Stimulated activated CD4-positive, alpha-beta T cell treated with anti-CD3 and anti-CD28 coated beads, Interleukin-4, amount 100 ng/mL, for 24 hours (primary cell): ENCODE measurements at places on chromosomes 12 and 14.

GRCh38 chr12:108857158-108857407 lies 300 bp downstream of the SSH1 start:
- no peak for DNase-seq

- DNase-seq, result no peak
These were observed 50.1 kb downstream of the RASSF3 start for GRCh38 chr12:64660237-64661018.

DNA sequence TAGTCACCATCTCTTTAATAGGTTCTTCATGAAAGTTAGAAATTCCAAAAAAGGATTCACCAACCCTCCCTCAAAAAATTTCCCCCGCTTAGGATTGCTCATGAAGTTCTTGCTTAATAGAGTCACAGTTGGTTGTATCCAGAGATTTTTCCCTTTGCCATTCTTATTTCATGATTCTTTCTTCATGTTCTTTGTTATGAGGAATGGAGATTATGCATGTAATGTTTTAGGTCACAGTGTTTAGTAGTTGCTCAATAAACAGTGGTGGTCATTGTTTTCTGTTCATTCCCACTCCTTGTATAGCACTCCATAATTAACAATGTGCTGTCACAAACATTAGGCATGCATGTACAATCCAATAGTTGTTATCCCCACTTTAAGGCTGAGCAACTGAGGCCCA lies 51.2 kb upstream of the RTRAF start:
- no peak for DNase-seq

DNA sequence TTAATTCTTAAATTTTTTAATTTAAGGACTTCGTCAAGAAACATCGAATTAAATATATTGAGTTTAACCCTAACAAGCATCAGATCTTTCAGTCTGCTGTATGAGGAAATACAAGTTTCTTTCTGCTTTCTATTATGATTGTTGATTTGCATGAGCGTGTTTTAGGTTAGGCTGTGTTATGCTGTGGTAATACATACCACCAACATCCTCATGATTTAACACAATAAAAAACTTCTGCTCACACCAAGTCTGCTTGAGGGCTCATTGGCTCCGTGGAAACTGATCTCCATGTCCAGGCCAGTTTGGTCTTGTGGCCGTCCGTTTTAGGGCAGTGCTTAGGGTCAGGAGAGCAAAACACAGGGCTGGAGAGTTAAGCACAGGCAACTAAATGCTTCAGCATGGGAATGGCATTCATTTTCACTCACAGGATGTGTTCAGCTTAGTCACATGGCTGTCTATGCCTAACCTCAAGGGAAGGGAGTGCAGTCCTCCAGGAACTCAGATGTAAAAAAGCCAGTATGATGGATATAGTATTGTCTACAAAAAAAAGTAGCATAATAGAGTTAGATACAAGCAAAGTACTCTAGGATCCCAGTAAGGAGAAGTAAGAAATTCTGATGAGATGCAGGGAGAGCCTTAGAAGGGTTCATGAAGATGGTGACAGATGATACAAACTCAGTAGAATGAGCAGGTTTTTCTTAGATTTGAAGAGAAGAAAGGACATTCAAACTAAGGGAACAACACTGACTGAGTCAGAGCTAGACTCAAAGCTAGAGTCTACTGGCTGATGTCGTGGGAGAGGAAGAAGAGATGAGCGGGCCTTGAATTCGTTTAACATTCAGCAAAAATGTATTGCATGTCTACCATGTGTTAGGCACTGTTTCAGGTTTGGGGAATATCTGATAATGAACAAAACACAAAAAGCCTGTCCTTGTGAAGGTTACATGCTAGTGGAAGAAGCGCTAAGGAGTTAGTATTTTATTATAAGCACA lies 16.3 kb downstream of the MARK3 start:
- DNase-seq, result no peak

DNA sequence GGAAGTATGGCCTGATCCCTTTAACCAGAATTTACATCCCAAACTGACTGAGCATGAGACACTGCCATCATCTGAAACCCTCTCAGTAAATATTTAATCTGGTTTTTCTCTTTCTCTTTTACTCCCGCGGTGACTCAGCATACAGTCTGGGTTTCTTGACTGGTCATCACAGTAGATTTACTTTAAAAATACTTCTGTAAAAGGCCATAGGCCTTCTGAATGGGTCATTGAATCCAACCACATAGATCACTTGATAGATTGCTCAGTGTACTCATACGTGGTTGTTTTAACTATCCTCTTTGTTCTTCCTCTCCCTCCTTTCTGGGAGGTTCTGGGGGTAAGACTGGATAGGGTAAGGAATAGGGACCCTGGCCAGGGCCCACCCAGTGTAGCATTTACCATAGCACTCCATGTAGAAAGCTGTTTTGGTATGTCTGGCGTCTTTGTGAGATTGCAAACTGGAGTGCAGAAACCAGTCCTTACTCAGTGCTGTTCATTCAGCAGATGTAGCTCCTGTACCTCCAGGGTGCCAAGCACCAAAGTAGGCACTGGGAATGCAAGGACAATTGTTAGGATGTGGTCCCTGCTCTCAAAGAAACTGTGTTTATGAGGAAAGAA lies 165.7 kb downstream of the SRGAP1 start:
- DNase-seq, result no peak

GRCh38 chr12:52418576-52419110 lies 12.5 kb upstream of the KRT82 start:
- DNase-seq, result no peak

GRCh38 chr14:65345266-65345665 lies 67.3 kb upstream of the FUT8 start:
- DNase-seq, result no peak

GRCh38 chr12:92270521-92270920 lies 124.9 kb upstream of the BTG1 start:
- no peak for DNase-seq

DNA sequence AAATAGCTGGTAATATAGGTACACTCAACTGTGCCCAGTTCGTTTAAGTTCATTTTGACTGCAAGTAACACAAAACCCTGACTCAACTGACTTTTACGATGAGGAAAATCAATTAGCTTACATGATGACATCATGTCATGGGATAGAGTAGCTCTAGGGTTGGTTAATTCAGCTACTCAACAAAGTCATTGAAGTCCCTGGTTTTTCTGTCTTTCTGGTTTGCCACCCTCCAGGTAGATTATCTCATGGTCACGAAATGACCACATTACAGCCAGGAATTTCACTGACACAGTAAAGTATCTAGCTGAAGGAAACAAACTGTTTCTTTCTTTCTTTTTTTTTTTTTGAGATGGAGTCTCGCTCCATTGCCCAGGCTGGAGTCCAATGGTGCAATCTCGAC lies 68.5 kb upstream of the FUT8 start:
- no peak for DNase-seq

DNA sequence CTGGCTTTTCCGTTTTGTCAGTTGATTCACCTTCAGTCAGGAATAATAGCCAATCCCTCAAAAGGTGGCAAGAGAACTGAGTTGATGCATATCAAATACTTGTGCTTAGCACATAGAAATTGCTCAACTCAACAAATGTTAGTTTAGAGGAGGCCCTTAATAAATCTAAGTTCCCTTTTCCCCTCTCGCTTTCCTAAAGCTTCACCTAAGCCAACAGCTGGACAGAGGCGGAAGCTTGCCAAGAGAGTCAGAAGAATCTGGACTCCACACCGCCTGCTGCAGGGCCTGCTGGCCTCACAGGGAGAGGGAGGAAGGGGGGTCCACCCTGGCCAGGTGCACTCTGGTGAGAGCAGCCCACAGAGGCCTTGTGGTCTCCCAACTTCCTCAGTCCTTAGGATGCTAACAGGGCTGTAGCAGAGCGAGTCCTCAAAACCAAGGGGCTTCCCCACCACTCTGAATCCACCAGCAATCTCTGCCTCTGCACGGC lies 213.1 kb downstream of the CHST11 start:
- DNase-seq, result peak; percentile 5

GRCh38 chr12:119980242-119980641 lies 8.8 kb upstream of the BICDL1 start:
- peak; percentile 30 for DNase-seq

GRCh38 chr14:72443256-72443655 lies 450.6 kb downstream of the DPF3 start:
- no peak for DNase-seq

DNA sequence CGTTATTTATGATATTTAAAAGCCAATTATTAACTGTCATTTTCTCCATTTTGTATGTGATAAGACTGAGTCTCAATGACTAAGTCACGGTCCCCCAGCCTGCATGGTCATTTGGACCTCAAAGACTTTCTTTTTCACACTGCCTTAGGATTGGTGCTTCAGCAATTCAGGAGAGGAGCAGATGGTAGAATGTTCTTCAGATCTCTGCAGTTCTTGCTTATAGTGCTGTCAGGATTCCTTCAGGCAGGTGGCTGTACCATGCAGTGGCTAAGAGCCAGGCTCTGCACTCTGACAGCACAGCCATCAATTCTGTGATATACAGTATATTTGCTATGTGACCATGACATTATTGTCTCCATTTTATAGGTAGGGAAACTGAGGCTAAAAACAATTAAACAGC lies 18.7 kb downstream of the SSPN start:
- DNase-seq, result no peak

DNA sequence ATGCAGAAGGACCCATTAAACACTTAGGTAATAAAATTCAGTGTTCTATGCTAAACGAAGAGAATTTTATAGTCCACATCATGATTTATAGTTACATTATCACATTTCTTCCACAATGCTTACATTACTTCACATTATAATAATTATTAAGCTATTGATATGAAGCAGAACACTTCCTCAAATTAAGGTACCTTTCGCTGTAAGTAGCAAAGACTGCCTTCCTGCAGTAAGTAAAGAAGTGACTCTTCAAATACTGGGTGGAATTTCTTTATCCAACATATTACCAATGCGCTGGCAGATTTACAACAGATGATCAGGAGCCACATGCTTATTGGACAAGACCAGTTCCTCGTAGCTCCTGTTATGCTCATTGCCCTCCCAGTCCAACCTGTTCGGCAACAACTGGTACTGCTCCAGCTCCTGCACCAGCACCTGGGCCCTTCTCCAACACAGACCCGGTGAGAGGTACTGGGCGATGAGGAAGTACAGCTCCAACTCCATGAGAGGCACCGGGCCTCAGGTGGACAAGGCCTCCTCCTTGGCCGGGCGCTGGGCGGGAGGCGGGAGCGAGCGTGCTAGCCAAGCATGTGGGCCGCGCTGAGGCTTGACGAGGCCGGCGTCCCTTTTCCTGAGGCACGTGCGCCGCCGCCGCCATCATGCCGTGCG lies 210.7 kb upstream of the ATP2B1 start:
- no peak for DNase-seq

GRCh38 chr12:115840159-115840558 lies 437.3 kb downstream of the MED13L start:
- no peak for DNase-seq
